AG09319 (cell line): ENCODE measurements at places on chromosomes 11 and 22.

- DNase-seq, result no peak
Measured at GRCh38 chr22:16953206-16954059, 54.6 kb downstream of the GAB4 start.

DNA sequence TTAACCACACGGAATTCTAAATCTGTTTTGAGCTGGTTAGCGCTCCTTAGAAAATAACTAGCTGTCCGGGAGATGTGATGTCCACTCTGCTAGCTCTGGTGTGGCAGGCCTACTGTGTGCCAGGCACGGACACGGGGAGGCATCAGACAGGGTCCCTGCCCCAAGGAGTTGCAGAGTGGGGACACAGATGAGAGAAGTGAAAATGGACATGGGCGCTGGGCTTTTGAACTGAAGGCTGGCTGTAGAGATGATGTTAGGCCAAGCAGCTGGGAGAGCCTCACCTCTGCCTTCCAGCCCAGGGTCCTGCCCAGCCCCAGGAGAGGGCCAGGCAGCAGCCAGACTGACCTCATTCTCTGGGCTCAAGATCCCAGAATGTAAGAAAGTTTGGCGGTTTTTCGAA lies 368.6 kb downstream of the CTTN start:
- DNase-seq, result no peak

DNA sequence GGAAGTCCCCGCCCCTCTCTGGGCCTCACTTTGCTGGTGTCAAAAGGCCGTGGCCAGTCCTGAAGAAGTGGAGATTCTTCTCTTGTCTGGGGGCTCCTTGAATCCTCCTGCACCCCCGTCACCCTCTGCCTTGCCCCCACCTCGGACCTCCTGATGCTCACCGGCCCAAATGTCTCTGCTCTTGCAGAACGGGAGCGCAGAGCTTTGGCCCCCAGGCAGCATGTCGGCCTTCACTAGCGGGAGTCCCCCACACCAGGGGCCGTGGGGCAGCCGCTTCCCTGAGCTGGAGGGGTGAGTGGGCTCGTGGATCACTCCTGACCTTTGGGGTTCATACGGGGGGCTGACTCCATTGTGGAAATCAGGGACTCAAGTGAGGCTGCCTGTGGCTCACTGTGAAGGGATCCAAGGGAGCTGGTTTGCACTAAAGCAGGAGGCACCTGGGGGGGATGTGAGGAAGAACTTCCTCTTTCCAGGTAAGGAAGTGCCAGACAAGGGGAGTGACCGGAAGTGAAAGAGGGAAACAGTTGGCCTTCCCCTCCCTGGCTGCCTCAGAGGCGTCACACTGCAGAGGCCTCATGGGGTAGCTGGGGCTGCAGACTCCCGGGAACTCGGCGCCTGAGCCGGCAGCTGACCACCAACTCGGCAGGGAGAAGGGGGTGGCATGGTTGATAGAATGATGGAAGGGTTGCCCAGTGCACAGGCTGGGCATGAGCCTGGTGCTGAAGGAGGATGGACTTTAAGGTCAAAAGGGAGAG lies 23.1 kb downstream of the CSF2RB start:
- DNase-seq, result no peak

GRCh38 chr22:30327864-30328345 lies 1.2 kb upstream of the TBC1D10A start:
- no peak for DNase-seq

DNA sequence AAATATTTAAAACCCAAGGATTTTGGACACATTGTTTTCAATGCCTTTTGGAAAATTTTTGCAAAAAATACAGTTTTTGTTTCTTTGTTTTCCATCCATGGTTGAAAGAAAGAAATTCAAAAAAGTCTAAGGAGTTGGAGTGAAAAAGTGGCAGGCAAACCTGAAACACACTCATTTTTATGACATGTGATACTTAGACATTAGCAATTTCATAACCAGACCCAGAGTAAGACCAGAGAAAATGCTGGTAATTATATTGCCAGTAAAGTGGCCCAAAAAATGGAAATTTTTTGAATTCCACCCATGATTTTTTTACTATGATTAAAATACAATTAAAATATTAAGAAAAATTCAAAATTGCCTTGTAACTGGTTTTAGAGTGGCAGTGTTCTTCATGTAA lies 128.2 kb downstream of the SLC17A6 start:
- no peak for DNase-seq

- DNase-seq, result no peak
Measured at GRCh38 chr11:71140206-71140919, 112.0 kb downstream of the SHANK2 start.

- DNase-seq, result no peak
Measured at GRCh38 chr11:11864803-11865202, 23.0 kb downstream of the USP47 start.

DNA sequence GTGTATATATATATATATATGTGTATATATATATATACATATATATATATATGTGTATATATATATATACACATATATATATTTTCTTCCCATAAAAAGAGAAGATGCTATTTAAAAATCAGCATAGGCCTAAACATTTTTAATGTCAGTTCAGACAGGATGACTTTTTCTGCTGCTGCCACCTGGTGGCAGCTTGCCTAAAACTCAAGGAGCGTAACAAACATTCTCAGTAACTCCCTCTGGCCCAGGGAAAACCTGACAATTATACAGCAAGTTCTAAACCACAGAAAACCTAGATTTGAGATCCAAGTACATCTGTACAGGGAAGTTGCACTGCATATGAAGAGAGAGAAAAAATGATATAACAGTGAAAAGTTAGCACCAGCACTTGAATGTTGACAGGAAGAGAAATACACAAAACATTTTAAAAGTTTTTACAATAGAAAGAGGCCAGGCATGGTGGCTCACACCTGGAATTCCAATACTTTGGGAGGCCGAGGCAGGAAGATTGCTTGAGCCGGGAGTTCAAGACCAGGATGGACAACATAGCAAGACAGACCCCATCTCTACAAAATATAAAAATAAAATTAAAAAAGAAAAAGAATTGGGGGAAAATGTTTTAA lies 16.6 kb downstream of the OR8A1 start:
- DNase-seq, result peak; percentile 20

DNA sequence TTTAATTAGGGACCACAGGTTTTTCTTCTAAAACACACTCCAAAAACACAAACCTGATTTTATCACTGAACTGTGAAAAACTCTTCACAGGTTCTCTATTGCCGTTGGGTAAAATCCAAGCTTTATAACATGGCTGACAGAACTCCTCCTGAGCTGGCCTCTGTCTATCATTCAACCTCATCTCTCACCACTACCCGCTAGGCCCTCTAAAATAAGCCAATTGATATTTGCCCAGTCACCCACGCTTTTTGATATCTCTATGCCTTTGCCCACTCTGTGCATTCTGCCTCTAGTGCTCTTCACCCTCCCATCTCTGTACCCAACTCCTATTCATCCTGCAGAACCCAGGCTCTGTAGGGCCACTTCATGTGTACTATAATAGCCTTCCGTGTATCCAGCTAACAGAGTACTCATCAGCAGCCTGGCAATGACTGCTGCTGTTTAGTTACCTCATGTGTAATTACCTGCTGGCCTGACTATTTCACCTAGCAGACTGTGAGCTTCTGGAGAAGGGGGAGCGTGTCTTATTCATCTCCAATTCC lies 1.1 kb upstream of the CNGA4 start:
- no peak for DNase-seq

DNA sequence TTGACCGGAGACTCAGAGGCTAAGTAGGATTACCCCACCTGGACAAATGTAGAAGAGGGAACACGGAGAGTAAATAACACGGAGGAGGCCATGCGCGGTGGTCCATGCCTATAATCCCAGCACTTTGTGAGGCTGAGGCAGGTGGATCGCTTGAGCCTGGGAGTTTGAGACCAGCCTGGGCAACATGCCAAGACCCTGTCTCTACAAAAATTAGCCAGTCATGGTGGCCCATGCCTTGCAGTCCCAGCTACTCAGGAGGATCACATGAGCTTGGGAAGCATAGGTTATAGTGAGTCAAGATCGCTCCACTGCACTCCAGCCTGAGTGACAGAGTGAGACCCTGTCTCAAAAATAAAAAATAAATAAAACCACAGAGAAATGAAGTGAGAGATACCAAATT lies 53.9 kb downstream of the AMOTL1 start:
- no peak for DNase-seq

DNA sequence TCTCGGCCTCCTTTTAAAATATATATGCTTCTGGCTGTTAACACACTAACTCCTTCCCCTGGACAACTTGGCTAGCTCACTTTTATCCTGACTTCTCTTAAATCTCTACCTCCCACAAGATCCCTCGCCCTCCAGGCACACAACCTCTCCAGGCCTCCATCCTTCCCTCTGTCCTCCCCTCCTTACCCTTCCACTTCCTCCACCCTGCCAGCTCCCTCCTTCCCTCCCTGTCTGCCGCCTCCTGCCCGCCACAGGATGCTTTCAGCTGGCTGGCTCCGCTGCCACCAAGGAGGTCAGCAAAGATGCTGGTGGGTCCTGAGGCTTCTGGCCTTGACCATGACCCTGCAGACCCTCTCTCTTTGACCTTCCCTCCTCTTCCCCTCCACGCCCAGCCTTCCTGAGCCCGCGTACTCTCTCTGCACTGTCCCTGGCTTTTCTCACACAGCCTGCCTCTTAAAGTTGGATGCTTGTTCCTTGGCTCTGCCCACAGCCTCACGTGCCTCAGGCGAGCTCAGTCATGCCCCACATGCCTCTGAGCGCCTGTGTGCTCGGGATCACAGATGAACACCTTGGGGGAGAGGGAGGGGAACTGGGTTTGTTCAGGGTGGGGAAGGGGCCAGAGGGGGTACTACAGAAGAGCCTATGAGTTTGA lies 6.7 kb downstream of the NFAM1 start:
- DNase-seq, result no peak

DNA sequence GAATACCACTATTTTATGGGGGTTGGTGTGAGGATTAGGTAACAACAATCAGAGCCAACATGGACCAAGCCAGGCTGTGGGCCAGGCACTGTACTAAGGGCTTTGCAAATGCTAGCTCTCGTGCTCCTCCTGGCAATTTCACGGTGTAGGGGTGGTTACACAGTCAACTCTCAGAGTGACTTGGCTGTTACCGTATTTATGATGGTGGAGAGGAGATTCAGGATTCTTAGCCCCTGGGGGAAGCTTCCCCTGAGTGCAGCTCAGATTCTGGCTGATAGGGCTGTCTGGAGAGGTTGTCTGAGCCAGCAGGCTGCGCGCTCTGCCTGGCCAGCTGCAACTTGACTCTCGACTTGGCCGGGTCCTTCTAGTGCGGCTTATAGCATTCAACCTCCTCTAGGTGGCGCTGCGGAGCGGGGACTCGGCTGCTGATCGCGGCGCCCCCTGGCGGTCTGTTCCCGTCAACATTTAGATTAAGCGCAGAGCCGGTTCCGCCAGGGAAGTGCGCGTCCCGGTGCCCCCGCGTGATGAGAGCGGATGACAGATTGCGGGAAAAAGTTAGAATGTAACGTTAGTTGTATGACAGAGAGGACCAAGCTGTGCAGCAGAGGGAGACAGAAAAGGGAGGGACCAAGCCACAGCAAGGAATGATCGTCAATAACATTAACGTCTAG lies 4.5 kb upstream of the NCF4 start:
- peak; percentile 64 for DNase-seq

- no peak for DNase-seq
Measured at GRCh38 chr11:95715777-95716241, 73.8 kb downstream of the FAM76B start.

DNA sequence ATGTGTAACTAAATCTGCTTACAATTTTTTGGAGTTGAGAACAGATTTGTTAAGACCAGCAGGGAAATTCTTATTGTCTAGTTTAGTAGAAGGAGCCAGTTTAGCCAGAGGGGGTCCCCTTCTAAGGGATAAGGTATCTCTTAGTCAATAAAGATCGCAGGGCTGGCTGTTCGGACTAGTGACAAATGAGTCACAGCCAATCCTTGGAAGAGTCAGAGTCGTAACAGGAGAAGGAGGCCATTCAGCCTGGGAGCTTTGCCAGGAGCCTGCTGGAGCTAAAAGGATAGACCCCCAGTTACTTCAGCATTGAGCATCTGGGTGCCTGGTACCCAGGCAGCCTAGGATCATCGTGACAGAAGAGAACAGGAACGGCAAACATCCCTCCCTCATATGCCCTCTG lies 191.6 kb upstream of the ARHGAP20 start:
- DNase-seq, result no peak

- peak; percentile 72 for DNase-seq
Measured at GRCh38 chr22:46007848-46008261, 30.9 kb upstream of the WNT7B start.

DNA sequence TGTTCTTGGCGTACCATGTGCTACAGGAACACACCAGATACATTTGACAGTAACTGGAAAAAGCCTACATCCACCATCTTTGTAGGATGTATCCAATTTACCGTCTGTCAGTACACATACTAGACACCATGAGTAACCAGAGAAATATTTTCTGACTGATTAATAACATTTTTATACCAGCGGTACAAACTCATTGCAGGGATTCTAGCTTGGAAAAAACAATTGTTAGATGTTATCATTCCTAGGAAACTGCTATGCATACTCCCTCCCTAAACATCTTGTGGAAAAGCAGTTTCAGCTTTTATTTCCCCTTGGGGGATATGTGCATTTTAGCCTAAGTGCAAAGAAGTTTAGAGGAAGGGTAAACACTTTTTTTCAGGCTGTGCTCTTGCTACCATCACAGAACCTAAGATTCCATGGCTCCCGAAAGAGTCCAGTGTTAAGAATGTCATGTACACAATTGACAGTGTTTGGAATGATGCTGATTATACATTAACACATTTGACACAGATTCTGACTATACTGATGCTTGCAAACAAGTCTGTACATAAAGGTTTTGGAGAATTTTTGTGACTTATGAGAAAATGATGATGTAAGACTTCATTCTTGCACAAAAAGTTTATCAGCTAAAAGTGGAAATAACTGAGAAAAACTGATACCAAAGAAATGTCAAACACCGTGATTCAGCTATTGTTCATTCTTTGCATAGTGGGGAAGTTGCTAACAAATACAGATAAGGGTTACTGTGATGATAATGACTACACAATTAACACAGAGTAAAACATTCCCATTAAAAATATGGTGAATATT lies 23.7 kb downstream of the NCF4 start:
- DNase-seq, result no peak

- no peak for DNase-seq
Measured at GRCh38 chr11:32831221-32831620, 1.5 kb downstream of the PRRG4 start.

- DNase-seq, result no peak
Measured at GRCh38 chr22:36387709-36387958, 133 bp downstream of the MYH9 start.

- no peak for DNase-seq
Measured at GRCh38 chr22:48173773-48174160, 1411.3 kb downstream of the TBC1D22A start.

GRCh38 chr11:69008737-69009440 lies 4.2 kb downstream of the MRGPRF start:
- DNase-seq, result peak; percentile 92

- peak; percentile 74 for DNase-seq
Measured at GRCh38 chr11:121722431-121723245, 269.9 kb upstream of the SORL1-AS1 start.
